ENCODE measurements at places on chromosomes 1 and 21. TPM values are rescaled to one million over a fixed set of nuclear protein-coding genes. Genes with fewer than 3 reads are reported as not detected.

The MXRA8 gene
- polyA plus RNA-seq, result 155 TPM

The C1QB gene
- polyA plus RNA-seq, result 17.1 TPM

The CHODL gene
- polyA plus RNA-seq, result 2.4 TPM

The COL24A1 gene
- polyA plus RNA-seq, result 42.5 TPM

The C8A gene
- not detected for polyA plus RNA-seq

The CR1L gene
- 0.44 TPM for polyA plus RNA-seq

The MCOLN3 gene
- 2.0 TPM for polyA plus RNA-seq

GRCh38 chr1:220135755-220136154, 41.8 kb downstream of the IARS2 start:
- DNase-seq, result no peak

DNA sequence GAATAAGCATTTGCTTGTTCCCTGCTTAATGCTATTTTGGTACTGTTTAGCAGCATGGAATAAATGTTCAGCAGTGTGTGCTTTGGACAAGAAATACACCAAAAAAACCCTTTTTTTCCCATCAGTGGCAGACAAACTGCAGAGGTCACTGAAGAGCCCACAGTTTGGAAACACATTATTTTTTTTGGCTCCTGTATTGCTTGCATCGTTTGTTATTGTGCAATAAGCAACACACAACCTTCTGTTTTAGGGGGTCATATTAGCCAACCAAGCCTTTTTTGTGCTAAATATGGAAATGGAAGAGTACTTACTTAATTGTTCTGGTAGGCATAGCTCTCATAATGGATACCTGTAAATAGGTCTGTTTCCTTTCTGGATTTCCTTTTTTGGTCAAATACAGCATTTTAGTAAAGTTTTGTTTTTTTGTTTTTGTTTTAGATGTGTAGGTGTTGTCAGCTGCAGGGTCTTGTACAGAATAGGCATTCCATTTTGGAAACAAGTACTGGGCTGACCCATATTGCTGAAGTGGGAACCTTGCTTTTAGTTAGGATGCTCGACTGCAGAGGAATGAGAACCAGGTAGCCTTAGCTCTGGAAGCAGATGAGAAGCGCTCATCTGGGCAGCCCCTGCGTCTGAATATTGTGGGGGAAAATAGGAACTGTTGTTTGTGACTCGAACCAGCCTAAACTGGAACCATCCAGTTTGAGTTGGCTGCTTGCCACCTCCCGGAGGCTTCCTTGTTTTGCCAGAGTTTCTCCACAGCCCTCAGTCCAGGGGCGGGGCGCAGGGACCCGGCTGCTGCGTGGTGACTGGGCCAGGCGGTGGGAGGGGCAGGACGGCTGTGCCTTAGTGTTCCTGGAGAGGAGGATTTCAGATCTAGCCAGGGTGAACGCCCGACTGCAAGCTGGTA, 38.4 kb downstream of the SPEN start:
- peak; percentile 98 for DNase-seq

DNA sequence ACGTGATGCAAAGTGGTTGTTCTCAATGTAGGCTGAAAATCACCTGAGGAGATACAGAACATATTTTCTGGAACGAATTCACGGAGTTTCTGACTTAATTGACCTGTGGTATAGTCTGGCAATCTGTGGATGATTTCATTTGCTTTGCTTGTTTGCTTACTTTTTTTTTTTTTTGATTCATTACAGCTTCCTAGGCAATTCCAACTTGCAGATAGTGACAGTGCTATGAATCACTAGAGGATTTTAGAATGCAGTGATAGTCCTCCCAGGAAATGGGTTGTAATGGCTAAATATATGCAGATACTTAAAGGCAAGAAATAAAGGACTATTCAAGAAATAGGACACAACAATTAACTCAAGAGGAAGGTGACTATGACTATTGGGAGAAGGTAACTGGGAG, 1378.1 kb upstream of the PRMT6 start:
- no peak for DNase-seq

DNA sequence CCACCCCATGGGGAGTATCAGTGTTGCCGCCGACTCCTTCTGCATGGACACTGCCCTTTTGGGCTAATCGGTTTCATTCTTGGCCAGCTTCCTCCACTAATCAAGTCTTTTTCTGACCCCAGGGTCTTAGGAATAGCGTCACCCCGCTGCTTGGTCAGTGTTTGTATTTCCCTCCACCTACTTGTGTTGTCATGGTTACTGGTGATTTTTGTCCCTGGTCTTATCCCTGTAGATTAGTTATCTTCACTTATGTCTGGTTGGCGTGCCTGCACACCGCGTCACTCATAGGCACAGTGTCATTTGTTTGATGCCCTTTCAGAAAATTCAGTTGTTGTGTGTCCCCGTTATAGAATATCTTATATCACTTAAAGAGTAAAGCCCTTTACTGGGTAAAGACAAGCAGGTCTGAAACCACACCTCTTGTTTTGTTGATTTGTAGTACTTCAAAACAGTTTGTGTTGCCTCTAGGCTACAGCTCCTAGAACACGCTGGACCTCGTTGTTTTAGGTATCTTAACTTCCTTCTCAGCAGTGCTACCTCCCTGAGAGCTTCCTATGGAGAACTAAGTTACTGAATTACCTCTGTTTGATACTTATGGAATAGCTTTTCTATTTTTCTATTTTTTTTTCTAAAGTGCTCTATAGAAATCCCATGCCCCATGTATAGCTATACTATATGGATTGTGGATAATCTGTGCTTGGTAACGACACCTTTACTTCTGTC, 868 bp downstream of the PPP1R12B start:
- DNase-seq, result peak; percentile 59

DNA sequence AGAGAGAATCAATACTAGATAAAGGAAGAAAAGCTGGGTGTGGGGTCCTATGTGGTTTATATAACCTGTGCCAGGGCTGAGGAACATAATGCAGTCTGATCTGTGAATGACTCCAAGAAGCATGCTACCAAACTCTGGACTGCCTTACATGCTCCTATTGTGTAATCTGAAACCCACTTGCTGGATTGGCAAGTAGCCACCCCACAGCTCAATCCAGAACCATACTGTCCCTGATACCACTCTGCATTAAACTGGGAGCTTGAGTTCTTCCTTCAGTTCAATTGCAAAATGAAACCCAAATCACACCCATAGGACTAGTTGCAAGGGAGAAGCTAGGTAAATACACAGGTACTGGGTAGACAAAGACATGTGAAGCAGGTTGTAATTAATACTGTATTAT, 115.4 kb upstream of the NEGR1 start:
- peak; percentile 1 for DNase-seq

- DNase-seq, result no peak
Measured at GRCh38 chr1:16924919-16925477, 3.3 kb downstream of the CROCC start.

GRCh38 chr21:31660591-31660990, 1.1 kb downstream of the SOD1 start:
- no peak for DNase-seq

GRCh38 chr1:45685308-45686014, 872 bp downstream of the GPBP1L1 start:
- no peak for DNase-seq

GRCh38 chr1:166036092-166036491, 130.7 kb downstream of the FAM78B start:
- no peak for DNase-seq

DNA sequence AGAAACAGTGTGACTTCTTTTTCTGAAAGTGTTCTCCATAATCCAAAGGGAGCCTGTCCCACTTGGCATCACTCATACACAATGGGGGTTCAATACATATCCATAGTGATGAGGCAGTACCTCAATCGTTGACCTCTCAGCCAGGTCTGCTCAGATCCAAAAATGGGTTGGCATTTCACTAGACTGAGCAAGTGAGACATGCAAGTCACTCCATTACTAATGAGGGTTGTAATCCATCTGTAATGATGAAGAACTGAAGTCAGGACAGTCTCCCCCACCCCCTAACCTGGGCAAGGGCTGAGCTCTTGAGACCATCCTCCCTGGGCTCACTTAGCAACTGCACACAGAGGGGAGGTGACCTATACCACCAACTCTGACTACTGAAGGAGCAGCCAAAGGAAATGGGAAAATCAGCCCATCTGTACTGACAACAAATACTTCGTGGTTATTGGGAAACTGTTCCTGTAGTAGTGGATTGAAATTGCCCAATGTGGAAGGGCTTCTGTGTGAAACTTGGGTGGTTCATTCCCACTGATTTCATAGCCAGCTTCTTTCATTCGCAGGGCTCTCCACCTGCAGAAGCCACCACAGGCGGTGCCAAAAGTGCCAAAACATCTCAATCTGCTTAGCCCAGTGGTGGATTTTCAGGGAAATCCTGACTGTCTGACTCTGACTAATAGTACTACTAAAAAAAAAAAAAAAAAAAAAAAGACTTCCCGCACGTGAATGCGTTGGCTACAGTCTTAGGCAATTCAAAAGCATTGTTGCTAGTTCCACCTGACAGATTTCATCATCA, 5.0 kb downstream of the NGF start:
- DNase-seq, result no peak

DNA sequence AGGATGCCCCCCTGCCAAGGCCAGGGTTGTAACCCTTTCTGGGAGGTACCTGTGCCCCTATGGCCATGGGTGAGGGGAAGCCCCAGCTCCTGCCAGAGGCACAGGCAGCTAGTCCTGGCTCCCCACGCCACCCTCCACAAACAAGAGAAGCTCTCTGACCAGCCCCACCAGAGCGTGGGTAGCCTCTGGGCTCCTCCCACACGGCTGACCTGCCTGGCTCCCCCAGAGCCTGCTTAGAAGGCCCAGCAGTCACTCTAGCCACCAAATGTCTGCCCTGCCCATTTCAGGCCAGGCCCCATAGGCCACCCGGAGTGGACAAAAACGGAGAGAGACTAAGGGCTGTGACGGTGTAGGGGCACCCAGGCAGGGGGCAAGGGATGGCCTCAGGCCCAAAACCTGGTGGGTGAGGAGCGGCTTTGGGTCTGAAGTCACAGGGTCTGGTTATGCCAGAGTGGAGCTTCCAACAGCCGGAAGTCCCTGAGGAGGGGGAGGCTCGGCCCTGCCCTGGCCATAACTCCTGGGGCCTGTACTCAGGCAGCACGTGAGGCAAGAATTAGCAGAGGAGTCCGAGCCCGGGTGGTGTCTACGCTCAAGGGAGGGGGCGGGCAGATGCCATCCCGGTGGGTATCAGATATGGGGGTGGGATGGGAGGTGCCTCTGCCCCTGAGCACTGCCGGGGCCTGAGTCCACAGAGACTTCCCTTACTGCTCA, 155.4 kb downstream of the CASZ1 start:
- DNase-seq, result no peak

DNA sequence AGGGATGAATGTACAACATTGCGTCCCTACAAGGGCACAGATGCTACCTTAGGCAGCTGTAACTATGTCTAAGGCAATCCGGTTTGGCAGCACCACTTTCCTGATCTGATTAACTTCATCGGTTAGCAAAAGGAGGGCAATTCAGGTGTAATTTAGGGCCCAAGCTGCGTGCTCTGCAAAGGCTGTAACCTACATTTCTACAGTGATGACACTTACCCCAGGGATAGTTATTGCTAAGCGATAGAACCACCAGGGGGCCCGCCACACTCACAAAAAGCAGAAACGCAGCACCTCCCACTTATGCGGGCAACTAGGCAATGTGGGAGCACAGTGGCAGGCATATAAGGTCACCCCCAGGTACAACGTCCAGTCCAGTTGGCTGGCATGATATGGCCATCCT, 113.5 kb downstream of the GDAP2 start:
- no peak for DNase-seq

- no peak for DNase-seq
Measured at GRCh38 chr1:94608142-94608851, 66.7 kb upstream of the F3 start.

DNA sequence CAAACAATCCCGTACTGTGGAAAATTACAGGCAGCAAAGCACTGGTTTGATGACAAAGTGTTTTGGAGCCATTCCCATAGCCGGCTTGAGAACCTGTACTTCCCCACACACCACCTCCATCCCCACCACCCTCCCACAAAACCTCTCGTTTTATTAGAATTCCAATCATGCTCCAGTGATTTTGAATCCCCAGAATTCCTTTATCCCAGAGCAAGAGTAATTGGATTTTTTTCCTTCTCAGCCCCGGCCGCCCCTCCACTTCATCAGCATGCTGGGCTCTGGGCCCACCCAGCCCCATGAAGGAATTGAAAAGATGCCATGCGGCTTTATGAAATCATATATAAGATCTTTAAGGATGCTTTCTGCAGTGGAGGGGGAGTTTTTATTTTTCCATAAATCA, 136.6 kb downstream of the OMA1 start:
- DNase-seq, result no peak

GRCh38 chr1:29518183-29518835, 282.0 kb downstream of the PTPRU start:
- DNase-seq, result no peak

GRCh38 chr1:242522304-242522945, 2.1 kb downstream of the PLD5 start:
- DNase-seq, result no peak

DNA sequence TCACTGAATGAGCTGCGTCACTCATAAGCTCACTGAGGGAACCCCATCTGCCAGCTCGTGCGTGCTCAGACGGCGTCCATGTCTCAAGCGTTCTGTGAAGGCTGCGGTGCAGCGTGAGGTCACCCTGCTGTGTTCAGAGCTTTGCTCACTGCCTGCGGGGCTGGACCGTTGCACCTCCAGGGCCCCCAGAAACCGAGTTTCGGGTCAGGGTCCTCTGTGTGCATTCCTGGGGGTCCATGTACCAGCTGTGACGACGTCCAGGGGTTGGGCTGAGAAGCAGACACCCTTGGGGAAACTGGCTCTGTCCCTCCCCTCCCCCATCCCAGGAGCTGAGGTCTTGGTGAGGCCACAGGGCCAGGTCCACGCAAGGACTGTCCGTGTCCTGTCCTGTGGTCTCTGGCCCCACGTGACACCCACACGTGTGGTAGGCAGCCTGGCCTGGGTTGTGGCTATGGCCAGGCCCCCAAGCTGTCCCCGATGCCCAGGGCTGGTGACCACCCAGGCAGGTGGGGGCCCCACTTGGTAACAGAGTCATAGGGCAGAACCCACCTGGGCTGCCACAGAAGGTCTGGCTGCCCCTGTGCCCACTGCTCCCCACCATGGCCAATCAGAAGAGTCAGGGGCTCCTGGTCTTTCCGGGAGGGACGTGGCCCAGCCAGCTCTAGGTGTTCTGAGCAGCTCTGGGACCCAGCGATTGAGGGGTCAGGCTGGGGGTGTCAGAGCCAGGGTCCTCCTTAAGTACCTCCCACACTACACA, 24.4 kb downstream of the FTCD start:
- no peak for DNase-seq

- no peak for DNase-seq
Measured at GRCh38 chr1:201153474-201154388, 543 bp downstream of the TMEM9 start.
